Memory B cell (primary cell): ENCODE measurements at places on chromosomes 4 and X.

- no peak for DNase-seq
Observed at GRCh38 chr4:154073107-154073822, 284.4 kb upstream of the SFRP2 start.

DNA sequence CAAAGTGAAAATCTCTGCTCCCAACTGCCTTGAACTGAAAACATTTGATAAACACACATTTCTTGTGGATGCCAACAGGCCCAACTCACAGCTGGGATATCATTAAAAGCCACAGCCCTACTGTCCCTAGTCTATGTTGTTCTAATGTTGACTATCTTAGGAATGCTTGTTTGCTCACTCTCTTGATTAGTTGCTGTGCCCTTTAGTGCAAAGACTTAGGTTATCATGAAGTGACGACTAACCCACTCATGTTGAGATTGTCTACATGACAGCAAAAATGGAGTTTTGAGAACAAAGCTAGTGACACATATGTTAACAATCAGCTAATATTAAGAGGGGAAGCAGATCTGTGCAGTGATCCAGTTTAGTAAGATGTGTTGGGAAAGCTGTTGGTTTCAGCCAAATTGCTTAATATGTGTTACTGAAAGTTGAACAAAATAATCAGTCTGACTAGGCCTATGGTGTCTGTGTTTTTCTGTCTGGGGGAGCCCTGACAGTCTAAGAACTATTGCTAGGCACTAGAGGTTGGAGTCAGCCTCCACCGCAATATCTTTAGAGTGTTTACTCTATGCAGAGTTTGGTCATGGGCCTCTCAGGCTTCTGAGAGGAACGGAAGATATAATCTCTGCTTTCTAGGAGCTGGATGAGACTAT lies 125.5 kb downstream of the ATG4A start:
- DNase-seq: no peak

DNA sequence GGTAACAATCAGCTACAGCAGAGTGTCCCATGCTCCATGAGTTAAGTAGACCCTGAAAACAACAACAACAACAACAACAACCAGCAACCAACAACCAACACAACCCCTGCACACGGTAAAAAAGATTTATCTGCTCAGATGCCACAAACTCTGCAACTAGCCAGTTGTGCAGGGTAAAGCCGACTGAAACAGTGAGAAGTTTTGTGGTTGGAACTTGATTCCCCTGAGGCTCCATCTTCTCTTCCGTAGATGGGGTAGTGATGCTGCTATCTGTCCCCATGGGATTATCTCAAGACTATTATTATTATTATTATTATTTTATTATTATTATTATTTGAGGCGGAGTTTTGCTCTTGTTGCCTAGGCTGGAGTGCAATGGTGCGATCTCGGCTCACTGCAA lies 50.6 kb upstream of the RAPGEF2 start:
- no peak for DNase-seq

- DNase-seq: no peak
Observed at GRCh38 chrX:11504234-11504633, 161.5 kb downstream of the ARHGAP6 start.

- no peak for DNase-seq
Observed at GRCh38 chrX:110806145-110806544, 10.5 kb upstream of the CHRDL1 start.

GRCh38 chrX:48676106-48676892 lies 7.3 kb upstream of the WAS start:
- peak; percentile 82 for DNase-seq

- no peak for DNase-seq
Observed at GRCh38 chr4:171813526-171814250, 484 bp downstream of the GALNTL6 start.

- DNase-seq: no peak
Observed at GRCh38 chrX:148601034-148601433, 100.6 kb downstream of the AFF2 start.

DNA sequence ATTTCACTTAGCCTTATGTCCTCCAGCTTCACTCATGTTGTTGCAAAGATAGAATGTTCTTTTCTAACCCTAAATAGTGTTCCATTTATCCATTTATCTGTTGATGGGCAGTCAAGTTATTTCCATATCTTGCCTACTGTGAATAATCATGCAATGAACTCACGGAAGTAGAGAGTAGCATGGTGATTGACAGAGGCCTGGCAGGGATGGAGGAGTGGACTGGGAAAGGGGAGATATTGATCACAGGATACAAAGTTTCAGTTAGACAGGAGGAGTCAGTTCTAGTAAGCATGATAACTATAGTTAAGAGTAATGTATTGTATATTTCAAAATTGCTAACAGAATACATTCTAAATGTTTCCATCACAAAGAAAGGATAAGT lies 10.3 kb upstream of the CLNK start:
- no peak for DNase-seq

- no peak for DNase-seq
Observed at GRCh38 chrX:545452-545885, 85.1 kb upstream of the SHOX start.

- DNase-seq: no peak
Observed at GRCh38 chr4:133147921-133148689, 989 bp upstream of the PCDH10 start.

GRCh38 chrX:128891554-128891953 lies 631.7 kb downstream of the SMARCA1 start:
- no peak for DNase-seq
